ENCODE measurements at places on chromosomes 2 and 18.

DNA sequence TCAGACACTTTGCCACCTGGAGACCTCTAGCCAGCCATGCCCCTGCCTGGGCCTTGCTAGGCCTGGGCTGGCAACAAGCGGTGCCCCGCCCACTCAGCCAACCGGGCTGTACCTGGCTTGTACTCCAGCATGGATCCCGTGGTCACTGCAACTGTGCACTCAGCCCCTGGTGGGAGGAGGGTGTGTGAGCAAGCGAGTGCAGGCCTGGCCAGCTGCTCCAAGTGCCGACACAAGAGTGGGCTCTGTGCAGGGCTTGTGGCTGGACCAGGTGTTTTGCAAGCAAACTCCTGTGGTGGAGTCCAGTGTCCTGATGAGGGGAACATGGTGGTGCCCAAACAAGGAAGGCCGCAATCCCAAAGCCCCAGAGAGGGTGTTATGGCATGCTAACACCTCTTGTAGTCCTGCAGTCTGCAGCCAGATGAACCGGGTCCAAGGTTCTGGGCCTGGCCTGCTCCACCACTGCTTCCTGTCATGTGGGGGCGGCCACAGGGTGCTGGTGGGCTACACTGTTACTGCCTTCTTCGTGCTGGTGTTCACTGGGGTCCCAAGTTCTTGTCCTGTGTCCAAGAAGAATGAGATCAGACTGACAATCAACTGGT is 60.1 kb upstream of the CD28 start:
- DNase-seq, result no peak

DNA sequence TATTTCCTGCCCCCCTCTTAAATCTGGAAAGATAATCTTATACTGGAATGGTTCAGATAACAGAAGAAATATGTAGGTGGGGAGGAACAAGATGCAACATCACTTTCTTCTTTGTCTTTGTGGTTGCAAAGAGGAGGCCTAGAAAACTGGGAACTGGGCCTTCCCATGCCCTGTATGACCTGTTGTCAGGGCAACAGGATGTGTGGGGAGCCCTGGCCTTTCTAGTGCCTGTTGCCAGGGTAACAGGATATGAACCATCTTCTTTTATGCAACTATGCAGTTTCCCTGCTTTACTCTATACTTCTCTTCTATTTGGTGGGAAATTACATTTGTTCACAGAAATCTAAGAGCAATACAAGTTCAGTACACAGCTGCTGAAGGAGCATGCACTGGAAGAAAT is 79.8 kb upstream of the PDE1A start:
- no peak for DNase-seq

GRCh38 chr2:180359522-180360282 is 352.6 kb upstream of the CWC22 start:
- DNase-seq, result no peak

- no peak for DNase-seq
Observed at GRCh38 chr2:28981016-28981441, at the start of gene TOGARAM2. TOGARAM2 (plus strand) TSS chr2:28981298; CDS start chr2:28994835, 13,537 bp downstream.

GRCh38 chr2:216292886-216293301 is 79.4 kb downstream of the MARCHF4 start:
- no peak for DNase-seq

DNA sequence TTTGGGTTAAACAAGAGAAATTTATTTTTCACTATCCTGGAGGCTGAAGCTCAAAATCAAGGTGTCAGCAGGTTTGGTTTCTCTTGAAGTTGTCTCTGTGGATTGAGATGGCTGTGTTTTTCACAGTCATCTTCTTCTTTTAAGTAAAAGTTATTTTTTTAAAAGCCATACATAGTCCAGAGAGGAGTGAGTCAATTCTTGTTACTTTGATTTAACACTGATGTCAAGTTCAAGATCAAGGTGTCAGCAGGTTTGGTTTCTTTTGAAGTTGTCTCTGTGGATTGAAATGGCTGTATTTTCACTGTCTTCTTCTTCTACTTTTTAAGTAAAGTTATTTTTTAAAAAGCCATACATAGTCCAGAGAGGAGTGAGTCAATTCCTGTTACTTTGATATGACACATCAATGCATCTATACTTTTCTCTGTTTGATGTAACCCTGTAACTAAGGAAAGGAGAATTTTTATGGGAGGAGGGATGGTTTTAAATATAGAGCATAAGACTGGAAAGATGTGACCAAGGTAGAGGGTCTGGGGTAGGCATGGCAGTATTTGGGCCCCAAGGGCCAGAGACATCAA is 22.5 kb upstream of the RASGRP3 start:
- no peak for DNase-seq

- no peak for DNase-seq
Observed at GRCh38 chr2:121881038-121881437, 125.6 kb downstream of the TSN start.

DNA sequence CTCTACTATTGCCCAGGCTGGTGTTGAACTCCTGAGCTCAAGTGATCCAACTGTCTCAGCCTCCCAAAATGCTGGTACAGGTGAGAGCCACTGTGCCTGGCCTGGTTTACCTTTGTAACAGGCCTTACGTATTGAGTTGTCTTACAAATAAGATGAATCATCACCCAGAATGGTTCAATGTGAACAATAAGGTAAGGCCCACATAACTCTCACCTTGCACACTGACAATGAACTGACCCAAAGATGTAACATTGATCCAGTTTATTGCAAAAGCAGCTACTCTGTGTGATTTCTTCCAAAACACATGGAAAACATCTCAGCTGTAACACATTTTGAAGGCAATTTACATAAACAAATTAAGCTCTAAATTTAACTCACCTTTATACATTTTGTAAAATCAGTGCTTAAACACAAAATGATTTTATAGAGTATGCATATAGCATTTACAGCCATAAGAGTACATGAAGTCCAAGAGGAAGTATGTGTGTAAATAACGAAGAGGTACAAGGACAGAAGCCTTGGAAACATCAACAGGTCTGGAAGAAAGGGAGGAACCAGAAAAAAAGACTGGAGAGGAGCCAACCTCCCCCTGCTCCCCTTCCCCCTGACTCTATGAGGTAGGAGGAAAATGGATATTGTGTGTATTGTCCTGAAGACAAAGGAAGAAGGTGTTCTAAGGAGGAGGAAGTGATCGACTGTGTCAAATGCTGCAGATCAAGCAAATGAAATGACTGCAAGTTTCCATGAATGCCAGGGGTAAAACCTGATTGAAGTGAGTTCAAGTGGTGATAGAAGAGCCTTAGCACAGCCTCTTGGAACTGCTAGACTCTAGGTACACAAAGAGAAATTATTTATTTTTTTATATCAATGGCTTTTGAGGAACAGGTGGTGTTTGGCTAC is 5.6 kb upstream of the WDFY1 start:
- DNase-seq, result no peak

All from central memory CD4-positive, alpha-beta T cell (primary cell).